Activated T-helper 9 cell treated with anti-CD3 and anti-CD28 coated beads, Interleukin-2, amount 50 U/mL, for 16 hours (primary cell): ENCODE measurements at places on chromosomes 1 and 21.

GRCh38 chr1:165144757-165145397, 211.6 kb downstream of the LMX1A start:
- no peak for DNase-seq

- DNase-seq = no peak
These were observed 84.0 kb upstream of the USP25 start for GRCh38 chr21:15645830-15646229.

DNA sequence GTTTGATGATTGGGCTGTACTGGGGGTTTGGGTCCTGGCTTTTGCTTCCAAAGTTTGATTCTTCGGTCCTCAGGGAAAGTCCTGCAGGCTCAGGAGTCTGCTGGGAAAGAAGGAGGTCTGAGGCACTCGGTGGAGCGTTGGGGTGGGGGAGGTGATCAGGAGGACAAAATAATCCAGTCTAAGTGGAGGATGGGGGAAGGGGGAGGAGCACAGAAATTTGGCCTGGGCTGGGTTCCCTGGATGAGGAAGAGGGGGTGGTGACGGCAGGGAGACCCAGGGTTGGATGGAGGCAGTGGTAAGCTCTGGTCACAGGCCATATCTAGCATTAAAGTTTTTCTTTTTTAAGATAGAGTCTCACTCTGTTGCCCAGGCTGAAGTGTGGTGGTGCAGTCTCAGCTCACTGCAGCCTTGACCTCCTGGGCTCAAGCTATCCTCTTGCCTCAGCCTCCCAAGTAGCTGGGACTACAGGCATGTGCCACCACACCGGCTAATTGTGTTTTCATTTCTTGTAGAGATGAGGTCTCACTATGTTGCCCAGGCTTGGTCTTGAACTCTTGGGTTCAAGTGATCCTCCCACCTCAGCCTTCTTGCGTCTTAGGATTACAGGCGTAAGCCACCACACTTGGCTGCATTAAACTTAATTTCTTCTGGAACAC, 6.8 kb downstream of the SH2D2A start:
- no peak for DNase-seq

DNA sequence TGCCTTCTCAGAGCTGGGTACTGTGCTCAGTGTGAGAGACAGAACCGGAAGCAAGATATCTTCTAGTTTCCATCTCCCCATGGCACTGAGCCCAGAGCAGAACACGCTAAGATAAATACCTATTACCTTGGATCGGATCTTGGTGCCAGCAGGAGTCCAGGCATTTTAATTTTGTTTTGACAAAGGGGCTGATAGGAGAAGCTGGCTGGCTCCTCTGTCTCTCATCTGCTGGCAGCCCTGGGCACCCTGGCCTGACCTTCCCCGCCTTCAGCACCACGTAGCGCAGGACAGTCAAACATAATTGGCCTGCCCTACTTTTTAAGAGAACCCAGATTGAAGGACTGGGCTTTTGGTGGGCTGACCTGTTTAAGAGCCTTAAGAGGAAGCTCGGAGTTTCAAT, 160.7 kb upstream of the KLHDC7A start:
- DNase-seq = no peak

DNA sequence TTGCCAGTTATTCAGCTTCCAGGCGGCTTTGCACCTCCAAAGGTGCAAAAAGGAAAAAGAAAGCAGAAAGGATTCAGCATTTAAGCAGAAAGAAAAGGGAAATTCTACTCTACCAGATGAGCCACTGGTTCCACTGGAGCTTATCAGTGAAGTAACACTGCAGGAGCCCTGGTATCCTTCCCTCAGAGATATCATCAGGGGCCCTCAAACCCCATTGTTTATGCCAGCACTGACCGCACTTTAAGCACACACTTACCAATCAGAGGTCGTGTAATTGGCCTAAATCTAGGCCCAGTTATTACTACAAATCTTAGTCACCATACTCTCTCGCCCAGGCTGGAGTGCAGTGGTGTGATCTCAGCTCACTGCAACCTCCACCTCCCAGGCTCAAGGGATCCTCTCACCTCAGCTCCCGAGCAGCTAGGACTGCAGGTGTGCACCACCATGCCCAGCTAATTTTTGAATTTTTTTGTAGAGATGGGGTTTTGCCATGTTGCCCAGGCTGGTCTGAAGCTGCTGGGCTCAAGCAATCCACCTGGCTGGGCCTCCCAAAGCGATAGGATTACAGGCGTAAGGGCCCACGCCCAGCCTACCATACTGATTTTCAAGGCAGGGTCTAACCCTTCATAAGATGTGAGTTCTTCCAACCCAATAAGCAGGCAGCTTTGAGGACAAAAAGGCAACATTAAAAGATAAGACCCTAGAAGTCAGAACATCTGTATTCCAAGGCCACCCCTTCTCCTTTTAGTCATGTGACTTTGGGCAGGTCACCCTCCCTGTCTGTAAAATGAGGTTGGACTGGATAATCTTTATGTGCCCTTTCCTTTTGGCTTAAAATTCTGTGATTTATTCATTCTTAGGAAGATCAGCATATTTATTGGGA, 125.3 kb downstream of the SYT2 start:
- no peak for DNase-seq
